T-helper 22 cell (primary cell): ENCODE measurements at places on chromosomes 2 and 18.

- no peak for DNase-seq
Measured at GRCh38 chr2:206217743-206218142, 56.7 kb upstream of the ZDBF2 start.

DNA sequence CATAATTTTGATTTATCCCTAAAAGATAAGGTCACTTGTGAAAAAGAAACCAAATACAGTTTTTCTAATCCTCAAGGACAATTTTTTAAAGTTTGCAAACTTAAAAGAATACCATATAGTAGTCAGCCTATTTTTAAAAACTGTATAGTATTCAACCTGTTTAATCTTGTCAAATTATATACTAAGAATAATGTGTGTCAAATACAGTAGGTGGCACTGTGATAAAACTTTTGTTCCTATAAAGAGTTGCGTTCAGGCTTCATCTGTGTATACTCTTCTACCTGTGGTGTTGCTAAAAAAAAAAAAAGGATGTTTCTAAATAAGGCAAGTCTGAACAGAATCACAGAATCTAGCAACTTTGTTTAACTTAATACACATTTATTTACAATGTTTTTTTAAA, 68.6 kb downstream of the CCDC138 start:
- no peak for DNase-seq

DNA sequence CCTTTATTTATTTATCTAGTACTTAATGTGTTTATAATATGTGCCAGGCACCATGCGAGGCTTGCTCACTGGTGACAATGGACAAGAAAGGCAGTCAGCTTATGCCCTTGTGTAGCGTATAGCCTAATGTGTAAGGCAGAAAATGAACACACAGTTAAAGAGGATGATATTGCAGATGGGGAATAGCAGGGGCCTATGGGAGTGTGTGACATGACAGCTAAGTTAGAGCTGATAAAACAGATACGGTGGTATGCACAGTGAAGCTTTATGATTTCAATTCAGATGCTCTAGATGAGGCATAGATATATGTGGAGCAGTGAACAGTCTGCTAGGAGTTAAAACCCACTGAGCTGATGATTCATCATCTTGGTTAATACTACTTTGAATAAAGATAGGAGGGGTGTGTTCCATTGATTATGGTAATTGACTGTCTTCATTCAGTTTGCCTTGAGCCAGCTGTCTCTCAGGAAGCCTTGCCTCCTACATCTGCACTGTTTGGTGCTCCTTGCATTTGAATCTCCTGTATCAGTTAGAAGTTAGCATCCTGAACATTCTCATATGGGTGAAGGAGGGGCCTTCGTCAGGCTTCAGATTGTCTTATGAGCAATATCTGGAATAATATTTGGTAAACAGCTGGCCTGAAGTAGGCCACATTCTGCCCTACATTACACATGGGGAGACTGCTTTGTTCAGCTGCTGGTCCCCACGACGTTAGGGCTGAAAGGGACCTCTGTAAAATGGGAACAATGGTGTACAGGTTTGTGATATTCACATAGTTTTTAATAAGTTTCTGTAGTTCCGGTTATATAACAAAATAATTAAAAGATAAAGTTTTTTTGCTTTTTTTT, 13.2 kb downstream of the MAP4K4 start:
- no peak for DNase-seq

GRCh38 chr2:12918835-12919445, 202.2 kb downstream of the TRIB2 start:
- DNase-seq: no peak

- no peak for DNase-seq
Measured at GRCh38 chr2:151258121-151258520, 3.5 kb downstream of the RBM43 start.

DNA sequence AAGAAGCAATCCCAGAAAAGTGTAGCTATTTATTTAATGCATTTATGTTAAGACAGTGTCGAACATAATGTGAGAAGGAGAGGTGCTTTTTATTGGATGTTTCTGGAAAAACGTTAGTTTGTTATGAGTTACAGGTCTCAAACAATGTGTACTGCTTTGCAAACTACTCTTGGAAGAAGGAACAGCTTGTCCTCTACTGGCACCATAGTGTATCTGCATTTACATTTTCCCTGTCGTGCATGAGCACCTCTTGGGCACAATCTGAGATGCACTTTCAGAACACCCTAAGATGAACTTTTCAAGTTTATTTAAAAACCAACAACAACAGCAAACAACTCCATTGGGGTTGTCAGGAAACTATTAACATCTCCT, 22.8 kb downstream of the CCNYL1 start:
- DNase-seq: no peak

DNA sequence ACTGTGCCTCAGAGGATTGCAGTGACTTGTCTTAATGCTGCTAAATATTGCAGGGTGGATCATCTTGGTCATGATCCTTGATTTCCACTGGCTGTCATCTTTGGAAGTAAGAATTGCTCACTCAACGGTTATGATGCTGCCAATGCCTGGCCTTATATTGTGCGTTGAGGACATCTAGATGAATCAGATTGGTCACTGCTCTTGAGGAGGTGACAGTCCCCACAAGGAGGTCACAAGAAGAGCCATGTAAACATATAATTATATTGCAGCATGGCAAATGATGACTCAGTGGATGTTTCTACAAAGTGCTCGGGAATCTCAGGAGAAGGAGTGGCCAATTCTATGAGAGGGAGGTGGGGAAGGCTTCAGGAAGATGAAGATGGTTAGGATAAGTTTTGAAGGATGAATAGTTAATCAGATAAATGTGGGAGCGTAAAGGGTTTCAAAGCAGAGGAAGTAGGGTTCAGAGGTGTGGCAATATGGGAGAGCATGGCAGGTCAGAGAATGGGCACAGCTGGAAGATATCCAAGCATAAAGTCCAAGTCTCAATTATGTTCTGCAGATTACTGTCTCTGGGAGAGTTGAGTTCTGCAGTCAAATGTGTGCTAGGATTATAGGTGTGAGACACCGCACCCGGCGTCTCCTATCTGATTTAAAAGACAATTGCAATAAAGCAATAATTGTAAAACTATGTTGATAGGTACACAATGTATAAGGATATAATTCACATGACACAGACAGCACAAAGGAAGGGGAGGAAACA, 21.3 kb upstream of the TMEM131 start:
- no peak for DNase-seq

DNA sequence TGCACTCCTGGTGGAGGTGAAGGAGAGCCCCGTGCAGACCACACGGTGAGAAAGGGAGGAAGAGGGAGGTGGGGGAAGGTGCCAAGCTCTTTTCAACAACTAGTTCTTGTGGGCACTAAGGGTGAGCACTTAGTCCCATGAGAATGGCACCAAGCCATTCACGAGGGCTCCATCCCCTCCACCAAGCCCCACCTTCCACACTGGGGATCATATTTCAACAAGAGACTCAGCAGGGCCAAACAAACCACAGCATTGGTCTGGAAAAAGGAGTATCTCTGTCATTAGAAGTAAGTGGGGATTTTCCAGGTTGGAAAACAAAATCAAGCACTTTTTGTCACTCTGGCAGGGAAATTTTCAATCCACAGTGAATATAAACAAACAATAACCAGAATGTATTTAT, 38.4 kb downstream of the ZAP70 start:
- DNase-seq: no peak

- no peak for DNase-seq
Measured at GRCh38 chr18:43542016-43542415, 264.7 kb upstream of the SYT4 start.

GRCh38 chr2:23361152-23361551, 23.8 kb upstream of the KLHL29 start:
- no peak for DNase-seq

DNA sequence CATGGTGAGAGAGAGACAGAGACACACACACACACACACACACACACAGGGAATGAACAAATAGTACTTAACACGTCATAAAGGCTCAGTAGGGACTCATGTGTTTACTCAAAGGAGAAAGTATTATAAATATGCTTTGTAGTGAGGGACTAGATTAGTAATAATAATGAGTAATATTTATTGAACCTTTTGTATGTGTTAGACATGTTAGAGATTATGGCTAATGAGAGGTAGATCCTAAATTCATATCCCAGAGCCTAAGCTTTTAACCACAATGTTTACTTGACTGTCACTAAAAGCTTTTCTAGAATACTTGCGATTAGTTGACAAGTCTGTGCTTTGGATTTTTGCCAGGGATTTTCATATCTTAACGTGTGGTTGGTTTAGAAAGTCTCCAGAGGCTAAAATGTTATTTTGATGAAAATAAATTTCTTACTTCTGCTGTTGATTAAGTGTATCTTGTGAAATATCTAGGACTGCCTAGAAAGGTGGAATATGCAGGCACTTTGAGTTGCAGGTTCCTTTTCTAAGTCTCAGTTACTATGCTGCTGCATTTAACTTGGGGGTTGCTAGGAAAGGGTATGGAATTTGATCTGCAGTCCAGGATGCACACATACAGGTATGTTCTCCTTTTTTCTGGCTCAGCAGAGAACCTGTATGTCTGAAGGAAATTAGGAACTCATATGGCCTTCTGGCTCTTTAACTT, 64.5 kb downstream of the UBR3 start:
- DNase-seq: no peak

- no peak for DNase-seq
Measured at GRCh38 chr2:240454106-240454901, 18.8 kb downstream of the GPC1 start.

DNA sequence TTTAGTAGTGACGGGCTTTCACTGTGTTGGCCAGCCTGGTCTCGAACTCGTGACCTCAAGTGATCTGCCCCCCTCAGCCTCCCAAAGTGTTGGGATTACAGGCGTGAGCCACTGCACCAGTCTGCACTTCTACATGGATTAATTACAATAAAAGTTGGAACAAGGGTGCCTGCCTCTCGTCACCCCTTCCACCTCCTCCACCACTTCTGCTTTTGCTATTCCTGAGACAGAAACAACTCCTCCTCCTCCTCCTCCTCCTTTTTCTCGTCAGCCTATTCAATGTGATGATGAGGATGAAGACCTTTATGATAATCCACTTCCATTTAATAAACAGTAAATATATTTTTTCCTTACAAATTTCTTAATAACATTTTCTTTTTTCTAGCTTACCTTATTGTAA, 35.2 kb downstream of the SRBD1 start:
- no peak for DNase-seq

DNA sequence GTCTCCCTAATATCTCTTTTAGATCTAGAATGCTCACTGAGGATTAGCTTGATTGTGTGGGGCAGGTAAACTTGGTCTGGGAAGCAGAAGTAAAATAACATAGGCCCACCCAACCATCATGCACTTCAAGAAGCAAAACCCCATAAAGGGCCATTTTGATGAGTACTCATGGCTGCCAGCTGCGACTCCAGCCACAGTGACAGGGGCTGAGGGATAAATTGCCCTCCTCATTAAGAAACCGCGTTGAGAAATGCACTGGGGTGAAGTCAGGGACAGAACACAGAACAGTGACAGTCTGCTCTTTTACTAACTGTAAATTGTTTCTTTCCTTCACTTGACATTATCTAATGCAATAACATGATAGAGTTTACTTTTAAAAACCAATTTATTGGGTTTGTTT, 60.2 kb downstream of the RND3 start:
- no peak for DNase-seq
